ENCODE measurements at places on chromosomes 1 and 21.

GRCh38 chr1:75469586-75470173, 141.2 kb downstream of the SLC44A5 start:
- no peak for DNase-seq

DNA sequence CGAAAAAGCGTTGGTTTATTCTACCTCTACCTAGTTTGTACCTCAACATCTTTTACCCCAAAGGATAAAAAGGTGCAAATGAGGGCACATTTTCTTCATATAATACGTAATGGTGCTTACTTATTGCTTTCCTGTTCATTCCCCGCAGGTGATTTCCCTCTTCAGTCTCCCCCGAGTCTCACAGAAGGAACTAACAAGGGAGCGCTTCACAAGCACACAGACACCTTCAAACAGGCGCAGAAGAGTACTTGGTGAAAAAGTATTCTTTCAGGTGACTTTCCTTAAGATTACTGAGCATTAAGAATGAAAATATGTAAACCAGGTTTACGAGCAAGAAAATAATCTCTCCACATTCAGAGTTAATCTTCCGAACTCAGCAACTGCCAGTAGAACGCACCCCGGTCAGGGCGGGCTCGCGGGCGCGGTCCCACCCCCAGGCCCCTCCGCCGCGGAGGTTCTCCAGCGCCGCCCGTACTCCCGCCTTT, 511 bp upstream of the RABGAP1L start:
- no peak for DNase-seq

- DNase-seq, result no peak
Measured at GRCh38 chr1:84737590-84737989, 47.3 kb upstream of the SSX2IP start.

DNA sequence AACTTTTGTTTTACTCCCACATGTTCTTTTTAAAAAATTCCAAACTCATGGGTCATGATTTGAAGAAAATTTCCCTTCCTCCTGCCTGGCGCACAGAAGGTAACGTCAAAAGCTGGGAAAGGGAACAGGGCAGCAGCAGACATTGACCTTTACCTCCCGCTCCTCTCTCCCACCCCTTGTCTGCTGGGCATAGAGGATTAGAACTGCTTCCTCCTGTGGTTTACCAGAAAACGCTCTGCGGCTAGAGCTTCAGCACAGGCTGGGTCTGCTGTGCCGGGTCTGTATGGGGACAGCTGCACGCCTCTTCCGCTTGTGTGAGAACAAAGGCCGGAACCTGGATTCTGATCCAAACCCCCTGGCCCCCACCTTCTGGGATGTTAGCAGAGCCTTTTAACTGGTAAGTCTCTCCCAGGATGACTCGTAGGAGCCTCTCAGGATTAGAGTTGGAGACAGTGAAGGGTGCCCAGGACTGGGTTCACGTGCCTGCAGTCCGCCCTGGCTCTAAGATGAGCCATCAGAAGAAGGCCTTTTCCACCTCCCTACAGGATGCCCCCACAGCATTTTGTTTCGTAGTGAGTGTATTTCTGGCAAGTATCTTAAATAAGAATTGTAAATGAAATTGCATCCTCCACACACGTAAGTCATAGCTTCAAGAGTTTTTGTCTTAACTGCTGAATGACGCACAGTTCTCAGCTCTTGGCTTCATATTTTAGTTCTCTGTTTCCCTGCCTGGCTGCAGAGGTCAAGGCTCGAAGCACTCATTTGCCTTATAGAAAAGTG, 5.2 kb downstream of the H6PD start:
- DNase-seq, result peak; percentile 48

DNA sequence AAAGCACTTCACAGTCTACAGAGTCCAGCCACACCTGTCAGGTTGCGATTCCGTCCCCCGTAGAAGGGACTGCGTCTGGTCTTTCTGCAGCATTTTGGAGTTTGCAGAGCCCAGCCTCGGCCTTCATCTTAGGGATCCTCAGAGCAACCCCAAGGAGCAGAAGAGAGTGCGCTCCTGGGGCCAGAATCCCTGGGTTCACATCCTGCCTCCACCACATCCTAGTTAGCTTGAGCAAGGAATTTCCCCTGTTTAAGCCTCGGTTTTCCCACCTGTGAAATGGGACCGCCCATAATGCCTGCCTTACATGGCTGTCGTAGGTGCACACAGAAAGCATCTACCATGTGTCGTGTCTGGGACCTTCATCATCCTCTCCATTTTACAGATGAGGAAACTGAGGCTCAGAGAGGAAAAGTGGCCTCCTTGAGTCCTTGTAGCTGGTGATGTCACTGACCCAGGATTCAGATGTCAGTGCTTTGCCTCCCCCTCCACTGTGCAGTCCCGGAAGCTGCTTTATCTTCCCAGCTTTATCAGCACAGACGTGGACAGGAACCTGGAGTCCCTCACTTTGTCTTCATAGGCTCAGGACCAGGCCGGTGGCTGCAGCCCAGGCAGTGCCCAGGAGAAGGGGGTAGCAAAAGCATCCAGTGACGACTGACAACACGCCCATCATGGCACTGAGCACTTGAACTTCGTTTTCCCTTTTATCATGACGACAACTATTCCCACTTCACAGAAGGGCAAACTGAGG, 438.5 kb downstream of the MATN1 start:
- no peak for DNase-seq

DNA sequence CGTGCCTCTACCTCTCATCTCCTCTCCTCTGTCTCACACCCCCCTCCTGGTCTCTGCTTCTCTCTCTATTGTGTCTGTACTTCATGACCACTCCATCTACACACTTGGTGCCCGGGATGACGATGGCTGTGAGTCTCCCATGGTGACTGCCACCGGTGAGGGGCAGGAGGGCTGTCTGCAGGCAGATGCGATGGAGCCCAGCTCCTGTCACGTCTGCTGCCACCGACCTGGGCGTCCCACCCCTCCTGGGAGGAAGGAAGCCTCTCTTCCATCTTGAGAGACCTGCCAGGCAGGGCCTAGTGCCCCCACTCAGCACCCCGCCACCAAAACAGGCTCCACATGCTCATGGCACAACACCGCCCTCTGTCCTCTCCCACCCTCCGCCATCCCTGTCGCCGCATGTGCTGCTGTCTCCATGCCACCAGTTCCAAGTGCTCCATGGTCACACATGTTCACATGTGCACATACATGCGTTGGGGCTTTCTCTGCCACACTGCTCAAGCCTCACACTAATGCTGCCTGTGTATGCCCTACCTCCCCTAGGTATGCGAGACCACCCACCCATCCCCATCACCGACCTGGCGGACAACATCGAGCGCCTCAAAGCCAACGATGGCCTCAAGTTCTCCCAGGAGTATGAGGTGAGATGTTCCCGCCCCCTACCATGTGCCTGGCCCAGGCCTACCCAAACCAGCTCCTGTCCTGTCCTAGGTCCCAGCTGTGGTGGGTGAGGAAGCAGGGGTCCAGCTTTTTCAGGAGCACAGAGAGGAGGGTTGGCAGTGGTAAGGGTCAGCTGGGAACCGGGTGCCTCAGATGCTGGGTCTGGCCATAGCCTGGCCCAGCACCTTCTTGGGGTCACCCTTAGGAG, 36.6 kb upstream of the KDM4A start:
- DNase-seq, result no peak

DNA sequence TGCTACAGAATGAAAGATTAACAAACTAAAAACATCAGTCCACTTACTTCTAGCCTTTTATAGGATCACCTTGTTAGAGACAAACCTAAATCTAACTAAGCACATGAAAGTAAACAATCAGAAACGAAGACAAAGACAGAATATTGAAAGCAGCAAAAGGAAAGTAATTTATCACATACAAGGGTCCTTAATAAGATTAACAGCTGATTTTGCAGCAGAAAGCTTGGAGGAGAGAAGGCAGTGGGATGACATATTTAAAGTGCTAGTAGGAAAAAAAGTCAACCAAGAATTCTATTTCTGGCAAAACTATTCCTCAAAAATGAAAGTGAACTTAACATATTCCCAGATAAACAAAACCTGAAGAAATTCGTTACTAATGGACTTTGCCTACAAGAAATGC, 286.4 kb downstream of the RWDD3 start:
- no peak for DNase-seq

DNA sequence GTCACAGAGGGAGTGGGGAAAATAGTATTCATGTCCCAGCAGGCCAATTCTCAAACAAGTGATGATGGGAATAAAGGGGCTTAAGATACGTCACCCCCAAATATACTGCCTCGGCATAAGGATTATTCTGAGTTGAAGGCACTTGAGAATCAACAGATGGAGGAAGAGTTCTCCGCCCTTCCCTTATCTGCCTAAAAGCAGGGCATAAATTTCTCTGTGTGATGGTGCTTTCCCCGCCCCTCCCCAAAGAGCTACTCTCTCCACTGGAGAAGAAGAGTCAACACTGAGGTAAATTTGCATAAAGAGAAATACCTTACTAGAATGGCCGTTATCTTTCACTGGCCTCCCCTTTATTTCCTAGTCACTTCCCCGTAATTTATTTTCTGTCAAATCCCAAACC, 18.7 kb downstream of the BECN2 start:
- no peak for DNase-seq

- no peak for DNase-seq
Measured at GRCh38 chr21:35208810-35209517, 159.9 kb upstream of the RUNX1 start.

GRCh38 chr1:168472223-168472622, 71.6 kb downstream of the XCL2 start:
- no peak for DNase-seq

- DNase-seq, result no peak
Measured at GRCh38 chr1:161304927-161305866, 4.6 kb downstream of the MPZ start.

DNA sequence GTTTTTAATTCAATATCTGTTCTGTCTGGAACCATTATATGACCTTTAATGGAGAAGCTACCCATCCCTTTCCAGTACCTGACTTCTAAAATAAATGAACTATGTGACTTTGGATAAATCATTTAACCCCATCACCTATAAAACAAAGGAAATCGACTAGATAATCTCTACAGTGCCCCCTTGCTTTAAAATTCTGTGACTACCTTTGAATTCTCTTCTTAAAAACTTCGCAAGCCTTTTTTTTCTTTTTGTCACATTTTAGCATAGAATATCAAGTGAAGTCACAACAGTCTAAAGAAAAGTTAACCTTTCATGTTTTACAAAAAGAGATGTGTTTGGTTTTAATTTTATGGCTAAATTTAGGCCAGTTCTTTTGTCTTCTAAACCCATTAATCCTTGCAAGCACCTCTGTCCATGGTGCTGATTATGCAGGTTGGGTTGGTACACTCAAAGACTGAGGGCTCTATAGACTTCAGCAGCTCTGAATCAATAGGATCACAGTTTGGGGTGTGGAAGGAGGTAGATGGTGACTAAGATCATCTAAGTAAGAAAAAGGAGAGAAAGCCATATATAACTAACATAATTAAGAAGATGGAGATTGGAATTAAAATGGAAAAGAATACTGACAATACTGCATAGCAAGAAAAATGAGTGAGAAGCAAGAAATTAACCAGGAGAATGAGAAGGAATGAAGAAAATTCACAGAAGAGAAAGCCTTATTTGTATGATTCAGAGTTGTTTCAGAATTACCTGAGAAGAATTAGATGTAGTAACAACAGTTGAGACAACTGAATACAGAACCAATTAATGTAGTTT, 59.2 kb downstream of the TBX15 start:
- DNase-seq, result no peak
